Dermis microvascular lymphatic vessel endothelial cell (primary cell): ENCODE measurements at places on chromosomes 11 and 22. TPM values are rescaled to one million over a fixed set of nuclear protein-coding genes. Genes with fewer than 3 reads are reported as not detected.

The BTG4 gene
- total RNA-seq = not detected in 2 replicates

The PNPLA3 gene
- total RNA-seq = 0.76 and 0.90 TPM in 2 replicates

The CD248 gene
- total RNA-seq = under 0.01 and 0.13 TPM in 2 replicates

- DNase-seq = peak; percentile 39
Measured at GRCh38 chr11:32884770-32885384, 7.7 kb upstream of the QSER1 start.

GRCh38 chr11:129440028-129440713 lies 64.5 kb downstream of the BARX2 start:
- DNase-seq = no peak

GRCh38 chr22:46052801-46053562 lies 76.0 kb upstream of the WNT7B start:
- peak; percentile 30 for DNase-seq

- no peak for DNase-seq
Measured at GRCh38 chr11:16026849-16027248, 329.5 kb downstream of the SOX6 start.

DNA sequence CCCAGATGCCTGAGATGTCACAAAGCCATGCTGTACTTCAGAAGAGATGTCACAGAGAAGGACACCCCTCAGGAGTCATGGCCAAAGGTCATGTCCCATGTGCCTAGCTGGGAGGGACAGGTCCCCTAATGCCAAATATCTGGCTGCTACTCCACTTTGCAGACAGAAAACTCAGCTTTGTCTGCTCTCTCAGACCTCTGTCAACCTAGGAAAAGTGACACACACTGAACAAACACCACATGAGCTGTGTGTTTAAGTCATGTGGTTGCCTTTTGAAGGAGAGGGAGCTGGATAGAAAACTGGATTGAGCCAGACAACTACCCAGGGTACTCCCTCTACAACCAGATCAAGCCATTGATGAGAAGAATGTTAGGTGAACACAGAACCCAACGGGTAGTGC lies 3.5 kb downstream of the TRIM66 start:
- DNase-seq = no peak

GRCh38 chr11:64130618-64131017 lies 35.3 kb downstream of the MACROD1 start:
- DNase-seq = no peak

- no peak for DNase-seq
Measured at GRCh38 chr11:44767421-44767820, 40.7 kb downstream of the TSPAN18 start.

GRCh38 chr11:45079075-45079444 lies 67.4 kb upstream of the PRDM11 start:
- DNase-seq = no peak

DNA sequence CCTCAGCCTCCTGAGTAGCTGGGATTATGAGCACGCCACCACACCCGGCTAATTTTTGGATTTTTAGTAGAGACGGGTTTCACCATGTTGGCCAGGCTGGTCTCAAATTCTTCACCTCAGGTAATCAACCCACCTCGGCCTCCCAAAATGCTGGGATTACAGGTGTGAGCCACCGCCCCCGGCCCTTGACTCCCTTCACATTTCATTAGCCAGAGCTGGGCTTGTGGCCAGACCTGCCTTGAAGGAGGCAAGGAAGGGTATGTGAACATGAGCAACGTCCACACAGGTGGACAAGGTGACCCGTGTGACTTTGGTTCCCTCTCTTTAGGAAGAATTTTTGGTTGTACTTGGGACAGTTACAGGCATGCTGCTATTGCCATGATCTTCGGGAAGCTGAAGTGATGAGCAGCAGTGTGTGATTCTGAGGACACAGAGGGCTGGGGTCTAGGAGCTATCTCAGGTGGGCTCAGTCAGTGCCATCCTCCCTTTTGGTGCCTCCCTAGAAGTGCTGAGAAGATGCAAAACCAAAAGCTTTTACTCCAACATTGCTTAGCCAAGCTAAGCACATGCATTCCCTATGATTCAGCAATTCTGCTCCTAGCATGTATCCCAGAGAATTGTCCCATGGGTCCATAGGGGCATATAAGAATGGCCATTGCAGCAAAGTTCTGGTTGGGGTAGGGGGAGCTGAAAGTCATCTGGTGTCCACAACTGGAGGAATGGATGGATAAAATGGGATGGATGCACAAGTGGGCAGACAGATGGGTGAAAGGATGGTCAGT lies 6.1 kb downstream of the AP5B1 start:
- no peak for DNase-seq
